ENCODE measurements at places on chromosomes 5 and 9. TPM values are rescaled to one million over a fixed set of nuclear protein-coding genes. Genes with fewer than 3 reads are reported as not detected.

Gene MAMDC2
- 4.6 TPM for total RNA-seq

DNA sequence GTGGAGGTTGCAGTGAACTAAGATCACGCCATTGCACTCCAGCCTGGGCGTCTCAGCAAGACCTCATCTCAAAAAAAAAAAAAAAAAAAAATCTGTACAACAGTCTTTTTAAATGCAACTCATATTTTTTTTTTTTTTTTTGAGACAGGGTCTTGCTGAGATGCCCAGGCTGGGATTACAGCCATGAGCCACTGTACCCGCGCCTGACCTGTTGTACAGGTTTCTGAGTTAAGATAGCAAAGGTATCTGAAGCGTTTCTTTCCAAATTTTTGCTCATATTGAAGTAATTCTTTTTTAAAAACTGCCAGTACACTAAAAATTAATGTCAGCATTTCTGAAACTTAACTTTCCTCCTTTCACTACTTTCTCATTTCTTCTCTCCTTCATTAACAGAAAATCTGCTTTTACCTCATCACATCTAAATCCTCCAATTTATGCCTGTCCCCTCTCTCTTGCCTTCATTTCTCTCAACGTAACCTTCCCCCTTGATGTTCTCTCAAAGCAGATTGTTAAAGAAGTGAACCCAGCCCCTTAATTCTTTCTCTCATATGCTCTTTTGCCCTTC, 3.3 kb upstream of the SNX24 start:
- no peak for DNase-seq
- no peaks in the 10 kb centered on the region for H3K36me3 ChIP-seq
- H3K27ac ChIP-seq, result no peak overlapping the region
- no peak overlapping the region for H3K4me3 ChIP-seq

DNA sequence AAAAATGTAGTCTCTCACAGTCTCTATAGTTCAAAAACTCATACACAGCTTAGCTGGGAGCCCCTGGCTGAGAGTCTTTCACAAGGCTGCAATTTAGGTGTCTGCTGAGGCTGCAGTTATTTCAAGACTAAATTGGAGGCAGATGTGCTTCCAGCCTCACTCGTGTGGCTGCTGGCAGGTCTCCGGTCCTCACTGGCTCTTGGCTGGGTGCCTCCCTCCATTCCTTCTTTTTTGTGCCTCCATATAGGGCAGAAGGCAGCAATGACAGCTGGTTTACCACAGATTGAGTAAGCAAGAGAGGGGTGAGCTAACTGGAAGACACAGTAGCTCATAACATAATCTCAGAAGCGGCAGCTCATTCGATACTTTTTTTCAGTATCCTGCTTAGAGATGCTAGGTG, 2167.7 kb upstream of the WWC1 start:
- H3K27me3 ChIP-seq, result no peaks in the 10 kb centered on the region
- peaks cover 3% of the 10 kb centered on the region for H3K36me3 ChIP-seq
- no peak for DNase-seq

DNA sequence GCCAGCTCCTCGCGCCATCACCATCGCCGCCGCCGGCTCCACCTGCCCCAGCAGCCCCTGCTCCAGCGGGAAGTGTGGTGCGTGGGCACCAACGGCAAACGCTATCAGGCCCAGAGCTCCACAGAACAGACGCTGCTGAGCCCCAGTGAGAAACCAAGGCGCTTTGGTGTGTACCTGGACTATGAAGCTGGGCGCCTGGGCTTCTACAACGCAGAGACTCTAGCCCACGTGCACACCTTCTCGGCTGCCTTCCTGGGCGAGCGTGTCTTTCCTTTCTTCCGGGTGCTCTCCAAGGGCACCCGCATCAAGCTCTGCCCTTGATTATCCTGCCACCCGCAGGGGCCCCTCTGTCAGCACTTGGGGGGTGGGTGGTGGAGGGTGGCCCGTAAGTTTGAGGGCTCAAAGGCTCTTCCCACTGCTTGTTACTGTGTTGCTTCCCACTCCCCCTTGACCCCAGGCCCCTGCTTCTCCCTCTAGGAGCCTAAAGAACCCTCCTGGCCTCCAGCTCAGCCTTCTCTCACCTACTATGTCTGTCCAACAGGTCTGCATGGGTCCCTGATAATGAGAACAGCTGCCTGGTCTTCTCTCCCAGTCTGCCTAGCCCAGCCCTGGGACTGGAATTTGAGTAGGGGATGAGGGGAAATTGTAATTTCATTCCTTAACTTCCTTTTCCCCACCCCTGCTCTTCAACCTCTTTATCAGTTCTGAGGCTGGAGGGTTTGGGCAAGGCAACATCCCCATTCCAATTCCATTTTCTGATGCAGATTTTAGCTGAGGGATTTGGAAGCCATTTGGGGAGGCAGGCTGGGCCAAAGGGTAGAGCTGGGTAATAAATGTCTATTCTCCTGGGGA, 9.0 kb downstream of the RACK1 start:
- peak overlapping the region; percentile 18 for H3K27ac ChIP-seq
- peaks cover 66% of the 10 kb centered on the region for H3K36me3 ChIP-seq
- no peak overlapping the region for H3K4me3 ChIP-seq
- H3K4me1 ChIP-seq, result no peaks in the 10 kb centered on the region
- no peaks in the 10 kb centered on the region for H3K27me3 ChIP-seq

Gene WWC1
- 28.2 TPM for total RNA-seq

DNA sequence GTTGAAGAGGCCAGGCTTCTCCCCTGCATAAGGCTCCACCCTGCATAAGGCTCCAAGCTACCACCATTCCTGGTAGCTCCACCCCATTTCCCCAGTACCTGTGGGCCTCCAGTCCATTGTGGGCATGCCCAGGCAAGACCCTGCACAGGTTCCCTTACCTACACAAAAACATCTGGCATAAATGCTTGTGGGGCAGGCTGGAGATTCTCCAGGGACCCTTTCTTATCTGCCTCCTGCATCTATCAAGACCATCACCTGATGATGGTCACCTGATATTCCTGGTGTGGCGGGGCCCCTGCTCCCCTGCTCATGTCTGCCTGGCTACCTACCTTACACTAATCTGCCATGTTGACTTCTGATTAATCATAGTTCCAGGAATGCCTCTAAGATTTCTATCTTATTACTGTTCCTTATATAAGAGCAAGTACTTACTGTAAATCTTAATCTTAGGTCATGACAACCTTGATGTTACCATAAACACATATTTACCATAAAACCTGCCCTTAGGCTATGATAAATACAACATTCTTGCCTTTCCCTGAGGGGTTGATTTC, 41.0 kb downstream of the FGD3 start:
- H3K27me3 ChIP-seq, result no peaks in the 10 kb centered on the region
- peak overlapping the region; percentile 88 for H3K27ac ChIP-seq
- H3K4me1 ChIP-seq, result peaks cover 6% of the 10 kb centered on the region
- H3K36me3 ChIP-seq, result peaks cover 31% of the 10 kb centered on the region
- H3K4me3 ChIP-seq, result no peak overlapping the region

Gene DHX29
- total RNA-seq, result 30.9 TPM

Gene PPIC
- 11.9 TPM for total RNA-seq

- peaks cover 21% of the 10 kb centered on the region for H3K36me3 ChIP-seq
- DNase-seq, result peak; percentile 61
- H3K4me3 ChIP-seq, result peak overlapping the region; percentile 96
Observed at GRCh38 chr9:78296201-78296892, 578 bp upstream of the PSAT1 start.

GRCh38 chr9:90095682-90096081, 490.9 kb downstream of the GADD45G start:
- no peaks in the 10 kb centered on the region for H3K36me3 ChIP-seq
- H3K27me3 ChIP-seq, result no peaks in the 10 kb centered on the region
- no peak overlapping the region for H3K4me3 ChIP-seq
- H3K4me1 ChIP-seq, result 0 out of 2 replicates have a peak, but pooled peaks cover 2% of the 10 kb centered on the region
- no peak overlapping the region for H3K27ac ChIP-seq

- H3K27ac ChIP-seq, result no peak overlapping the region
- no peaks in the 10 kb centered on the region for H3K27me3 ChIP-seq
- peaks cover 3% of the 10 kb centered on the region for H3K4me1 ChIP-seq
- DNase-seq, result no peak
- H3K4me3 ChIP-seq, result no peak overlapping the region
Observed at GRCh38 chr5:31692561-31693221, 53.8 kb downstream of the PDZD2 start.

Gene IGIP
- total RNA-seq, result 0.53 TPM

Gene TRAF1
- total RNA-seq, result 1.4 TPM

Measured in H9 (cell line).